IMR-90 (cell line): ENCODE measurements at places on chromosomes 2 and 18. TPM values are rescaled to one million over a fixed set of nuclear protein-coding genes. Genes with fewer than 3 reads are reported as not detected.

Gene STPG4
- 0.06 and 0.12 TPM in 2 replicates for polyA plus RNA-seq

Gene REEP1
- 0.03 TPM in 1 of 2 replicates, not detected in the other for polyA plus RNA-seq

DNA sequence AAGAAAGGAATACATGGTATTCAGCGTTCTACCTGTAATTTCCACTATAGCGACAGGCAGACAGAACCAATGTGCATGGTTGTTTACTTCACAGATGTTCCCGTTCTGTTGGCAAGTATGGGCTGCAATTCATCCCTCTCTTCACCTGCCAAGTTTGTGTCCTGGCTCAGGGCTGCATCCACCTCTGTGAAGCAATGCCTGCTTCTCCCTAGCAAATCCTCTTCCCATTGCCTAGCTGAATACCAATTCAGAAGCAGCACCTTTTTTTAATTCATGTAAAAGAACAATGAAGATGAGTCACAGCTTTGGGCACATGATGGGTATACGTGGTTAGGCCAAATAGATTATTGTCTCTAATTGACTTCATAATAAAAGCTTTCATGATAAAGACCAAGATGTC is 54.7 kb upstream of the LRATD1 start:
- DNase-seq: no peak

Gene CHRND
- not detected in 2 replicates for polyA plus RNA-seq

- DNase-seq: peak; percentile 34
Observed at GRCh38 chr2:168490015-168490874, 34.2 kb downstream of the CERS6 start.
